ENCODE measurements at places on chromosomes 11 and 22. TPM values are rescaled to one million over a fixed set of nuclear protein-coding genes. Genes with fewer than 3 reads are reported as not detected.

The TCN2 gene
- total RNA-seq, result 71.3 TPM

- H3K4me1 ChIP-seq, result no peaks in the 10 kb centered on the region
- no peaks in the 10 kb centered on the region for H3K36me3 ChIP-seq
- H3K27ac ChIP-seq, result no peak overlapping the region
- DNase-seq, result no peak
- H3K4me3 ChIP-seq, result no peak overlapping the region
- H3K27me3 ChIP-seq, result no peaks in the 10 kb centered on the region
These were observed 32.2 kb downstream of the ELMOD1 start for GRCh38 chr11:107623183-107623582.

- H3K4me3 ChIP-seq, result no peak overlapping the region
- H3K27me3 ChIP-seq, result no peaks in the 10 kb centered on the region
- no peaks in the 10 kb centered on the region for H3K36me3 ChIP-seq
- no peaks in the 10 kb centered on the region for H3K4me1 ChIP-seq
These were observed 60.2 kb upstream of the CDON start for GRCh38 chr11:126122863-126123262.

- H3K4me1 ChIP-seq, result peaks cover 13% of the 10 kb centered on the region
- peak; percentile 51 for DNase-seq
- H3K4me3 ChIP-seq, result no peak overlapping the region
- no peak overlapping the region for H3K27ac ChIP-seq
These were observed 30.7 kb upstream of the ARFGAP3 start for GRCh38 chr22:42887523-42888507.

DNA sequence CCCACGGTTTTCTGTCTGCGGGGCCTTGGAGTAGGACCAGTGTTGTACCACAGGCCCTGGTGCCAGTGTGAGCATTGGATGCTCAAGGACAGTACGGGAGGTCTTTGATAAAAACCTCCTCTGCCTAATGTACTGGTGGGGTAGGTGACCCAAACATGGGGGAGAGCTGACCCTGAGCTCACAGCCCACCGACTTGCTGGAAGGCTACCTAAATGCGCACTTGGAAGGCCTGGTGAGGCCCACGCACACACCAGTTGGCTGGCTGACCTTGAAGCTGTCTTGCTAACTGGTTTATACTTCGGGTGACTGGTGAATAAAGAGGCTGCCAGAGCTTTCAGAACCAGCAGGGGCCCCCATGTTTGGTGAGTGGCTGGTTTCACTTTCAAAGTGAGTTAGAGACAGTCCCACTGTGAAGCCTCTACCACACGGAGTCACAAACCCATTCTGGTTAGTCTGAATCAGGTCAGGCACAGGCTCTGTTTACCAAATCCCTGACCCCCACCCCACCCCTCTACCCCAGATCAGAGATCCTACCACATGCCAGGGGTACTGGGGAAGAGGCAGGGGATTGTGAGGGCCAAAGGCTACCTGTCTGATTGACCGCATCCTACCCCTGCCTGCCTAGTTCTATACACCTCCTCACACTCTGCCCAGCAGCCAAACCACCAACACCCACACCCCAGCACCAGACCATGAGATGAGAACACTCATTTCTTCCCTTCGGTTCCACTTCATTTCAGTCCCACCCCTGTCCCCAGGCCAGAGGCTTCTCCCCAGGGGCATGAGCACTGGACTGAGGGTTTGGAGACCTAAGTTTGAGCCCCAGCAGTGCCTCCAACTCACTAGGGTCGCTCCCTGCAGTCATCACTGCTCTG lies 12.7 kb upstream of the IL2RB start:
- H3K27me3 ChIP-seq, result no peaks in the 10 kb centered on the region
- no peaks in the 10 kb centered on the region for H3K36me3 ChIP-seq
- no peak for DNase-seq
- H3K4me3 ChIP-seq, result no peak overlapping the region
- peaks cover 9% of the 10 kb centered on the region for H3K4me1 ChIP-seq

DNA sequence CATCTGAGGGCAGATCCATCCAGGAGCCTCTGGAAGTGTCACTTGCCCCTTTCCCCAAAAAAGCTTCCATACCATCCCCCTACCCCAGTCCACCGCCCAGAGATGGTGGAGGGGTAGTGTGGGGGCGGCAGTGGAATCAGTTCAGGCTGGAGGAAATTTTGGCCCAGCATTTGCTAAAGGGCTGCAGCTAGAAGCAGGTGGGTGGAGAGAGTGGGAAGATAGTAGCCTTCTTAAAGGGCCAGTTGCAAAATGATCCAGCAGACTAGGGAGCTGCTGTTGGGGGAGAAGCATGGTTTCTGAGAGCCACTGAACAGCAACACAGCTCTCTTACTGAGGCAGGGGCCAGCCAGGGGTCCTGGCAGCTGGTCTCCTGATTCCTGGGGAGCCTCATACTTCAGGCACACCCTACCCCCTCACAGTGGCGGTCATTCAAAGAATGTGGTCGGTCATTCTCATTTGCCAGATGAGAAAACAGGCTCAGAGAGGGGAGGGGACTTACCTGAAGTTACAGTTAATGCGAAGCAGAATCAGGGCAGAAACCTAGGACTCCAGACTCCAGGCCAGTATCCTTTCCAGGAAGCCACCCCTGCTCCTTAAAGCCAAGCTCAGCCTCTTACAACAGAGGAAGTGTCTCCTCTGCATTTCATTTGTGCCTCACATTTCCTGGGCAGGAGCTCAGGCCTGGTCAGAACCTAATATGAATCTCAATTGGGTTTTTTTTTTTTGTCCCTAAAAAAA lies 5.4 kb downstream of the SEC14L2 start:
- H3K27ac ChIP-seq, result no peak overlapping the region
- peaks cover 7% of the 10 kb centered on the region for H3K36me3 ChIP-seq
- H3K4me1 ChIP-seq, result peaks cover 5% of the 10 kb centered on the region
- no peak for DNase-seq
- H3K27me3 ChIP-seq, result no peaks in the 10 kb centered on the region

The TRIM48 gene
- total RNA-seq, result not detected

GRCh38 chr11:65741185-65741584 lies 20.6 kb upstream of the RNASEH2C start:
- no peaks in the 10 kb centered on the region for H3K36me3 ChIP-seq
- no peak for DNase-seq
- no peak overlapping the region for H3K27ac ChIP-seq
- no peaks in the 10 kb centered on the region for H3K27me3 ChIP-seq

DNA sequence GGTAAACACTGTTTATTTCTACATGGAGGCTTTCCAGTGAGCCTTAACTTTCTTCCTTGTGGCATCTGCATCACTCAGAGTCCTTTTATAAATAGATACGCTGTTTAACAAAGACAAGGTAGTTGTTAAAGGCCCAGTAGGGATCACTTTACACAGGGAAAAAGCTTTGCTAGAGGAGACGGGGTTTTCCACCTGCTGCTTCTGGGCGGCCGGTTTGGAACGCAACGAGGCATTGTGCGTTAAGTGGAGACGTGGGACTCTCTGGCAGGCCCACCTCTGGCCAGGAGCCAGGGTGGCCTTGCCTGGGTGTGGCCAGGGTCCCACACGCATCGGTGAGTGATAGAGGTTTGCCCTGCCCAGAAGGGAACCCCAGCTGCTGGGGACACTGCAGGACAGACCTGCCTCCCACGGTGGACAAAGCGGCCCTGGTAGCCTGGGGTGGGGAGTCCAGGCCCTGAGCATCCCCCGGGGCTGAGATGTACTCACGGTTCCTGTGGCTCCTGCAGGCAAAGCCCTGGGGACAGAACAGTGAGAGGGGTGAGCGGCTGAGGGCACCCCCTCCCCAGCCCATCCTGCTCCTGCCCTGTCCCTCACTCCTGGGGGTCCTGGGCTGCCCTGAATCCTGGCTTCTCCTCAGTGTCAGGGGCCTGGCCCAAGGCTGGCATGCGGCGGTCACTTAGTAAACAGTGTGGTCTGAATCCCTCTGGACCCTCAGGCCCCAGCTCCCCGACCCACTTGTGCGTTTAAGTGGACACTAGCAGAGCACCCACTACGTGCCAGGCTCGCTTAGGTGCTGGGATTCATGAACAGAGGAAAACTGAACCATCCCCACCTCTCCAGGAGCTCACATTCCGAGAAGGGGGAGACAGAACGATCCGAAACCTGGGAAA lies 4.2 kb downstream of the IL17REL start:
- no peak for DNase-seq
- H3K4me3 ChIP-seq, result no peak overlapping the region
- H3K27me3 ChIP-seq, result peaks cover 9% of the 10 kb centered on the region

DNA sequence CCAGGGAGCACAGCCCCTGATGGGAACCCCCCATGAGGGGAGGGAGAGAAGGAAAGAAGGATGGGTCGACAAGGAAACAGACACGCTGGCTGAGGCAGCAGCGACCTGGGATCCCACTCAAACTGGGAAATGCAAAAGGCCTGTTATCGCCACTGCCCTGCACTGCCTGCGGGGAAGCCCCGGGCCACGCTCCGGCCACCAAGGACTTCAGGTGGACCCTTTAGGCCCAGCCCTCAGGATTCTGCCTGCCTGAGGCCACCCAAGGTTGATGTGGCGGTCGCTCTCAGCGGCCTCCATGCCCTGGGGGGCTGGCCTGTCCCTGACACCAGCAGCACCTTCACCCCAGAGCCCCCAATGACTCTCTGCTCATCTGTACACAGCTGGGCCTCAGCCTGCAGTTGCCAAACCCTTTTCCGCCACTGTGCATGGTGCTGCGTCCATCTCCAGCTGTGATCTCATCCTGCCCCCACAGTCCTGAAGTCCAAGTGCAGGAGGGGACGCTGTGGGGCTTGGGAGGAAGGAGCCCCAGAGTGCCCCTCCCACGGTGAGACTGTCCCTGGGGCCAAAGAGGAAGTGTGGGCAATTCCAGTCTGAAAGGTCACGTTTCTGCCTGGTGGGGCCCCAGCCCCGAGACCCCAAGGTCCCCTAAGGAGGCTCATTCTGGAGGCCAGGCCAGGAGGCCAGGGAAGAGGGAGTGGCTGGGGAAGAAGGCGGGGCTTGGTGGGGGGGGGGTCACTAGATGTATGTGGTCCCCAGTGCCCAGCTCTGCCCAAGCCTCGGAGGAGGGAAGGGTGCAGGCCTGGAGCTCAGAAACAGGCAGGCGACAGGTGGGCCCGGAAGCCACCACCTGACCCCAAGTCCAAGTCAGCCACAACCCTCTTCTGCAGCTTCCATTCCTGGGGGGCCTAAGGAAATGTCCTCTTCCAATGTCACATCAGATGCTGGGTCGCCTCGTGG lies 31.6 kb downstream of the OSBPL5 start:
- H3K4me3 ChIP-seq, result no peak overlapping the region
- H3K36me3 ChIP-seq, result no peaks in the 10 kb centered on the region
- no peak overlapping the region for H3K27ac ChIP-seq

- no peaks in the 10 kb centered on the region for H3K36me3 ChIP-seq
- no peak overlapping the region for H3K4me3 ChIP-seq
- peaks cover 2% of the 10 kb centered on the region for H3K4me1 ChIP-seq
These were observed 15.4 kb downstream of the ART5 start for GRCh38 chr11:3626250-3626960.

DNA sequence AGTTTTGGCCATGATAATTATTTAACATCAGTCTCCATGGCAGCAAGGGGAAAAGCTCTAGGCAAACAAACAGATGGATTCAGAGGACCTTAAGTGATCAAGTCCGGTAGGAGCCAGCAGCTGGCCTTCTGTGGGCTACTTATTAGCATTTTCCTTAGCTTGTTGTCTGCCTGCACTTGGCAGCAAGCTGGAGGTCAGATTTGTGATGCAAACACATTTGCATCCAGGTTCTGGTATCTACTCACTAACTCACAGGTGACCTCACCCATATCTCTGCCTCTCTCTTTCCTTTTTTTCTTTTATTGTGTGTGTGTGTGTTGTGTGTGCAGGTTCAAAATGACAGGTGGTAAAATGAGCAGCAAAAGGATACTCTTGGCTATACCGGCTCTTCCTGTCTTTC lies 32.3 kb downstream of the ARHGAP42 start:
- peaks cover 18% of the 10 kb centered on the region for H3K4me1 ChIP-seq
- no peak overlapping the region for H3K27ac ChIP-seq
- DNase-seq, result no peak
- H3K36me3 ChIP-seq, result peaks cover 2% of the 10 kb centered on the region
- no peaks in the 10 kb centered on the region for H3K27me3 ChIP-seq

- H3K27me3 ChIP-seq, result no peaks in the 10 kb centered on the region
- no peaks in the 10 kb centered on the region for H3K36me3 ChIP-seq
- peaks cover 2% of the 10 kb centered on the region for H3K4me1 ChIP-seq
- H3K27ac ChIP-seq, result no peak overlapping the region
- no peak for DNase-seq
These were observed 23.6 kb downstream of the SLC35F2 start for GRCh38 chr11:107834995-107835394.

- H3K4me3 ChIP-seq, result no peak overlapping the region
- no peak overlapping the region for H3K27ac ChIP-seq
- H3K36me3 ChIP-seq, result no peaks in the 10 kb centered on the region
- no peaks in the 10 kb centered on the region for H3K27me3 ChIP-seq
These were observed 45.8 kb upstream of the TH start for GRCh38 chr11:2217211-2218030.

The MPZL3 gene
- 10.0 TPM for total RNA-seq

The NPTXR gene
- 12.5 TPM for total RNA-seq

DNA sequence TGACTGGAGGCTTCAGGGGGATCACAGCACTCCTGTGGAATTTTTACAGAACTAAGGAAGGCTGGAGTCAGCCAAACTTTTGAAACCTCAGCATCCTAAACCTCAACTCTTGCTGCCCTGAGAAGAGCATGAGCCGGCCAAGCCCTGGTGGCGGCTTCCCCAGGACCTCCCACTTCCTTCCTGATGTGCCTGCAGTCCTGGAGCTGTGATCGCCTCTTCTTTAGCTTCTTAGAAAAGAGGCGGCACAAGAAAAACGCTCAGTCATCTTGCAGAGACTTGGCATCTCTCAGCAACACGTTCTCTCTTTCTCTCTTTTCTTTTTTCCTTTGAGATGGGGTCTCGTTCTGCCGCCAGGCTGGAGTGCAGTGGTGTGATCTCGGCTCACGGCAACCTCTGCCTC lies 40.4 kb upstream of the AMPD3 start:
- no peak overlapping the region for H3K27ac ChIP-seq
- no peak for DNase-seq
- no peaks in the 10 kb centered on the region for H3K36me3 ChIP-seq

- no peaks in the 10 kb centered on the region for H3K36me3 ChIP-seq
- no peak for DNase-seq
- no peak overlapping the region for H3K4me3 ChIP-seq
These were observed 34.6 kb upstream of the MN1 start for GRCh38 chr22:27836181-27836580.

DNA sequence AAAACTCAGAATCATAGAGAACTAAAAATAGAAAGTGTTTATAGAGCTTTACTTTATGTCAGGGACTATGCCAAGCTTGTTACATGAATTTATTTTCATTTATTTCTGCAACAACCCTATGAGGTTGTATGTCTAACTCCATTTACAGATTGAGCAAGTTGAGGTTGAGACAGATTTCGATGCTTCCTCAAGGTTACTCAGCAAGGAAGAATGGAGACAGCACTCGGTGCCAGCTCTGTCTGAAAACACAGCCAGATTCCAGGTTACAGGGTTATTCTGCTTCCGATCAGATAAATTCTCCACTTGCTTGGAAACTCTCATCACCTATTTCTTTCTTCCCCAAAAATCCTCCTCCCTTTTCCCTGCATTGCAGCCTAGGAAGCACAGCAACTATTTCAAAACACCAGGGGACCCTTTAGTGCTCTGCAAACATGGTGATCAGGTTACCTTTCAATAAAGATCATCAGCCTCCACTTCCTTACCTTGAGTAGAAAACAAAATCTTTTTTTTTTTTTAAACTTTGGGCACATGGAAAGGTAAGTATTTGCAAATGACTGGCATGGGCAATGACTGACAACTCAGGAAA lies 7.0 kb downstream of the MMP3 start:
- no peak overlapping the region for H3K4me3 ChIP-seq
- no peaks in the 10 kb centered on the region for H3K36me3 ChIP-seq
- H3K27ac ChIP-seq, result no peak overlapping the region
- no peaks in the 10 kb centered on the region for H3K4me1 ChIP-seq
- no peak for DNase-seq

GRCh38 chr11:12435264-12435663 lies 57.9 kb downstream of the PARVA start:
- no peaks in the 10 kb centered on the region for H3K27me3 ChIP-seq
- H3K27ac ChIP-seq, result no peak overlapping the region
- H3K4me1 ChIP-seq, result peaks cover 3% of the 10 kb centered on the region
- H3K4me3 ChIP-seq, result no peak overlapping the region
- H3K36me3 ChIP-seq, result no peaks in the 10 kb centered on the region

All from kidney (tissue), 22 donors.